ENCODE measurements at places on chromosomes 6 and 20.

- DNase-seq: no peak
- no peak overlapping the region for H3K4me3 ChIP-seq
- peaks cover 18% of the 10 kb centered on the region for H3K36me3 ChIP-seq
- peak overlapping the region; percentile 99 for H3K27ac ChIP-seq
- no peaks in the 10 kb centered on the region for H3K27me3 ChIP-seq
- peaks cover 92% of the 10 kb centered on the region for H3K4me1 ChIP-seq
These were observed 87.3 kb upstream of the TULP1 start for GRCh38 chr6:35599761-35600658.

DNA sequence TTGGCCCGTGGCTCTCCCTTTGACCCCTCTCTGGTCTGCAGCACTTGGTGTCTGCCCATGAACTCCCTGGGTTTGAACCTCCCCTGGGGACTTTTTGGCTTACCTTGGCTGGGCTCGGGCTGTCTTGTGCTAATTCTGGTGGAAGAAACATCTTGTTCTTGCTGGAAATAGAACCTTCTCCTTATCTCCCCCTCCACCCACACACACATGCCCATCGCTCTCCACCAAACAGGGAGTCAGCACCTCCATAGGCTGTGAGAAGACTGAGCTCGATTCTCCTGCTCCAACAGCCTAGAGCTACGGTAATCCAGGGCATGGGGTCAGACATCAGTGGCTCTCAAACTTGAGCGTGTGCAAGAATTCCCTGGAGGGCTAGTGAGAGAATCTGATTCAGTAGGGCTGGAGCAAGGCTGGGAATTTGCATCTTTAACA is 114.4 kb upstream of the SLC22A23 start:
- no peaks in the 10 kb centered on the region for H3K36me3 ChIP-seq
- H3K4me1 ChIP-seq: peaks cover 10% of the 10 kb centered on the region
- no peak for DNase-seq

DNA sequence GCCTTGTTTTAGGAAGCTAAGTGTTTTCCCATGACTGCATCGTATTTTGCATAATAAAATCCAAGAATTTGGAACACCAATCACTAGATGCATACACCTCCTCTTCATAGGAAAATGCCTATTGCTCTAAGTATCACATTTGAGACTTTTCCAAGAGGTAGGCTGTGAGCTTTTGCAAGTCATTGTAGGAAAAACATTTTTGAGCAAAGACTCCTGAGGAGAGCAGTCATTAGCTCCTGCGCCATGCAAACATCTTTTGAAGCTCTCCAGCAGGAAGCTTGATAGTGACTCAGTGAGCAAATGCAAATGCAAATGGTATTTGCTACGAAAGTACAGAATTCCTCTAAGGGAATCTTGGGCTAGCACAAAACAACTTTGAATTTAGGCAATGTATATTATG is 750.4 kb downstream of the QKI start:
- H3K4me3 ChIP-seq: no peak overlapping the region
- H3K27me3 ChIP-seq: no peaks in the 10 kb centered on the region
- H3K36me3 ChIP-seq: no peaks in the 10 kb centered on the region
- DNase-seq: no peak
- H3K4me1 ChIP-seq: no peaks in the 10 kb centered on the region

DNA sequence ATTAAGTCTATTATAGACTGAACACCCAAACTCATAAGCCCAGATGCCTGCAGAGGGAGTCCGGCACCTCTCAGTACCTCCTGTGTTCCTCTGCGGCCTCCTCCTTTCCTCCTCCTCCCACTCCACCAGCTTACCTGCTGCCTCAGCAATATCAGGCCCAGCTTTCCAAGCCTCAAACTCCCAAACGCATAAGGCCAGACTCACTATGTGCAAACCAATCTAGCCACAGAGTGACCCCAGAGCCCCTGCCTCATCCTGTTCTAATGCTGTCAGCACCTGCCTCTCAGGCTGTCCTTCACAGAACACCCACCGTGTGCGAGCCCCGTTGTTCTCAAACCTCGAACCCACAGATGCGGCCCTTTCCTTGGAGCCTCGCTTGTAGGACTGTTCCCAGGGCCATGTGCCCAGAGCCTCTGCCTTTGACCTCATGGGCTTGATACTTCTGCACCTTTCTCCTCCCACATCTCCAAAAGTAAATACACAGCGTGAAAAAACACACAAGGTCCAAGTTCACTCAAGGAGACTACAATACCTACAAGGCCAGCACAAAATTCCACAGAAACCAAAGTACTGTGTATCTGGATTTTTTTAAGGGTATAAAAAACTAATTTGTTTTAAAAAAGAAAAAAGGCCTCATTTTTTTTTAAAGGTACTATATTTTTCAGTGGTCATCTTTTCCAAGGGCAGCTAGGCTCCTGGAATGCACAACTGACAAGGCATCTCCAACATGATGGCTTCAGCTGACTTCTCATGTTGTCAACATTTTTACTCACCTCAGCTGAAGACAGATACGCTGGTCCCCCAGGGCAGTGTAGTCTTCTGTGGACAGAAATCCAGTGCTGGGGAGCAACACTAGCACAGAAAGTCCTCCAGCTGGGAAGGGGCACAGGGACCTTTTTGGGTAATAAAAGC is 52.3 kb downstream of the ABHD12 start:
- peak overlapping the region; percentile 63 for H3K27ac ChIP-seq
- no peaks in the 10 kb centered on the region for H3K27me3 ChIP-seq
- DNase-seq: peak; percentile 39
- H3K36me3 ChIP-seq: no peaks in the 10 kb centered on the region

- no peaks in the 10 kb centered on the region for H3K27me3 ChIP-seq
- H3K36me3 ChIP-seq: no peaks in the 10 kb centered on the region
- H3K4me1 ChIP-seq: no peaks in the 10 kb centered on the region
- no peak for DNase-seq
- no peak overlapping the region for H3K4me3 ChIP-seq
These were observed 969.6 kb downstream of the EYS start for GRCh38 chr6:64737418-64737817.

- peaks cover 11% of the 10 kb centered on the region for H3K4me1 ChIP-seq
- H3K27me3 ChIP-seq: no peaks in the 10 kb centered on the region
- H3K4me3 ChIP-seq: peak within 1 kb of the TSS; percentile 64
- H3K27ac ChIP-seq: peak within 1 kb of the TSS; percentile 75
These were observed at the start of gene TPBG for GRCh38 chr6:82363428-82364086. TSS of gene TPBG (plus strand) at chr6:82363817. CDS start at chr6:82364962, 1,145 bp downstream.

GRCh38 chr20:31718952-31719643 is 3.6 kb downstream of the BCL2L1 start:
- no peak overlapping the region for H3K4me3 ChIP-seq
- H3K4me1 ChIP-seq: peaks cover 59% of the 10 kb centered on the region
- peak; percentile 44 for DNase-seq
- H3K27me3 ChIP-seq: no peaks in the 10 kb centered on the region

- peaks cover 37% of the 10 kb centered on the region for H3K36me3 ChIP-seq
- DNase-seq: no peak
- no peak overlapping the region for H3K27ac ChIP-seq
- H3K27me3 ChIP-seq: no peaks in the 10 kb centered on the region
- no peak overlapping the region for H3K4me3 ChIP-seq
- H3K4me1 ChIP-seq: no peaks in the 10 kb centered on the region
These were observed 14.6 kb upstream of the HELZ2 start for GRCh38 chr20:63588641-63589041.

DNA sequence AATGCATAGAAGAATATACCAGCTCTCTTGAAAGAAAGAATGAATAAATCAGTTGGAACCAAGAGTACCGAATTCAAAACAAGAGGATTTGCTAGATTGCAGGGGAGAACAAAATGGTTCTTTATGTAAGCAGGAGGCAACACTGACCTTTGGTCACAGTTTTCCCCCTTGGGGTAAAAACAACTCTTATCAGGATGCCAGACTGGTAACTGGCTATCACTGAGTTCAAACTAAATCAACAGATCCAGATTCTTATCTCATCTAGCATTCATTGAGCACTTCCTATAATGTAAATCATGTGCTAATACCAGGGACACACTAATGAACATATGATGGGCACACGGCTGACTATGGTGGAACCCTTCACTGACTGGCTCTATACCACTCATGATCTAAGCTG is 4.8 kb upstream of the IL17F start:
- no peak overlapping the region for H3K4me3 ChIP-seq
- no peaks in the 10 kb centered on the region for H3K4me1 ChIP-seq
- DNase-seq: no peak
- no peak overlapping the region for H3K27ac ChIP-seq
- no peaks in the 10 kb centered on the region for H3K27me3 ChIP-seq

DNA sequence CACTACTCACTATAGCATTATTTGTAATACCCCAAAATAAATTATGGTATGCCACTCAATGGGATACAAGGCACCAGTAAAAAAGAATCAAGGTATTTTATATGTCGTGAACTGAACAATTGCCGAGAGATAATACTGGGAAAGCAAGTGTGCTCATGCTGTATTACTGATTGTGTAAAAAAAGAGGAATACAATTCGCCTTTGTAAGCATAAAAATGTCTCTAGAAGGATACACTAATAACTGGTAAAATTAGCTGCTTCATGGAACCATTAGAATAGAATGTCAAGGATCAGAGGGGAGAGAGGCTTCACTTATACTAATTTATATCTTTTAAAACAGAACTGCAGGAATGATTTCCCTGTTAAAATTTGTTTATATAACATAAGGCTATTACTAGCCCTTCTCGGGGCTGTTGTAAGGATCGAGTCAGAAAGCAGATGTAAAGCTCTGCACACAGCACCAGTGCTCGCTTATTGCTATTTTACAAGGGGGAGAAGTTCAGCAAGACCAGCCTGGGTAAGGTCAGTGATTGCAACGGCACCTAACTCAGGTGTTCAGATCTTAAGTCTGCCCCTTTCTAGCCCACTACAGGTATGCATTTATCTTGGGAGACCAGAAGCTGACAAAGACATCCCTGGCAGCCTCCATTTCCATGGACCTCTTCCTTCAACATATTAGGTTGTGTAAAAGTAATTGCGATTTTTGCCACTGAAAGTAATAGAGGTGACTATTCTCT is 61.6 kb downstream of the MYH7B start:
- H3K4me3 ChIP-seq: no peak overlapping the region
- no peak for DNase-seq
- no peak overlapping the region for H3K27ac ChIP-seq
- H3K27me3 ChIP-seq: no peaks in the 10 kb centered on the region

GRCh38 chr6:78999737-79000136 is 78.3 kb downstream of the PHIP start:
- H3K27me3 ChIP-seq: no peaks in the 10 kb centered on the region
- H3K36me3 ChIP-seq: peaks cover 17% of the 10 kb centered on the region
- no peak overlapping the region for H3K4me3 ChIP-seq
- H3K4me1 ChIP-seq: no peaks in the 10 kb centered on the region

GRCh38 chr6:70281923-70282311 is 21.0 kb downstream of the COL9A1 start:
- no peak overlapping the region for H3K27ac ChIP-seq
- DNase-seq: no peak
- H3K36me3 ChIP-seq: no peaks in the 10 kb centered on the region
- peaks cover 8% of the 10 kb centered on the region for H3K27me3 ChIP-seq
- no peak overlapping the region for H3K4me3 ChIP-seq

DNA sequence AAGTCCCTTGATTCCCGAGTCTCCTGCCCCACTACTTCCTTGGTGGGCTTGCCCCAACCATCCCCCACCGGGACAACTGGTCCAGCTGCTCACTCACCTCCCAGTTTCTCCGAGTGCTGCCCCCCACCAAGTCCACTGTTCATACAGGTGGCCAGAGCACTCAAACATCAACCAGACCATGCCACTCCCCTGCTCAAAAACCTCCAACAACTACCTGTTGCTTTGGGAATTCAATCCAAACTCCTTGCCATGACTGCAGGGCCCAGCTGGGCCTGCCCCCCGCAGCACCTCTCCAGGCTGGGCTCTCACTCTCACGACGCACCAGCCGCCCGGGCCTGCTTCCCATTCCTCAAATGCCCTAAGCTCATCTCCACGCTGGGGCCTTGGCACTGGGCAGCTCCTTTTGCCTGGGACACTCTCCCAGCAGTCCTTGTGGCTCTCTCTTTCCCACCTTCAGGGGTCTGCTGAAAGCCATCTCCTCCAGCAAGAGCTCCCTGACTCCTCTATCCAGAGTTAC is 97.5 kb downstream of the NFATC2 start:
- peaks cover 40% of the 10 kb centered on the region for H3K4me1 ChIP-seq
- H3K27me3 ChIP-seq: no peaks in the 10 kb centered on the region
- peak overlapping the region; percentile 25 for H3K27ac ChIP-seq
- DNase-seq: peak; percentile 49

All from thyroid gland (tissue), 4 donors.